ENCODE measurements at places on chromosomes 5 and 9.
A peak's percentile ranks its signal among the peaks of the same experiment; 100 is the strongest.

GRCh38 chr9:26296910-26297572 lies 595.6 kb downstream of the CAAP1 start:
- DNase-seq, result no peak

DNA sequence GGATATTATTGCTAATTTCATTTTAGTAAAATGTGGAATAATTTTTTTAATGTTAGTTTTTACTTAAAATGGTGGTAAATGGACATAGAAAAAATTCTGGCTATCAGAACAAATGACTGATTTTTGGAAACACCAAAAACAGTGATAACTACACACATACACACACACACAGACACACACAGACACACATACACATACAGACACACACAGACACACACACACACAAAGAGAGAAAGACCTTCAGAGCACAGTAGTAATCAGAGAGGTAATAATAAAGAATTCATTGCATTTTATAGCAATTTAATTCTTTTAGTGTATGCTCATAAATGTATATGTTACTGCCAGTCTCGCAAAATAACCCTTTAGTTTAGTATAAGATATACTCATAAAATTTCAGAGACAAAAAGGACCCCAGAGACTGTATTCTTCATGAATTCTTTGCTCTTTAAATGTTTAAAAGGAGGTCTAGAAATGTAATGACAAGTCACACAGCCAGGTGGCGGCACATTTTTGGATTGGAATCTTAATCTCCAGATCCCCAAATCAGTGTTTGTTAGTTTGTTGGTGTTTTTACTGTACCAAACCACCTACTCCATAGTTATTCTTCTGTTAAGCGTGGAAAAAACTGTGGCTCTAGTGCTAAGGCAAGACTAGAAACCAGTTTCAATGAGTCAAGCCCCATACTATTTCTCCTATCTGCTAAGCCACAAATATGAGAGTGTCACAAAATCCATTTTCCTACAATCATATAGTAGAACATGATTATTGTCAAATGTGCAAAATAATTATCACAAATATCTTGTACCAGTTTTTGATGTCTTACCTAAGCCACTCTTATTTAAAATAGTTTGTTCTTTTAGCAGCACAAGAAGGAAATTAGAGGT lies 109.9 kb downstream of the EDIL3 start:
- peak; percentile 51 for DNase-seq

DNA sequence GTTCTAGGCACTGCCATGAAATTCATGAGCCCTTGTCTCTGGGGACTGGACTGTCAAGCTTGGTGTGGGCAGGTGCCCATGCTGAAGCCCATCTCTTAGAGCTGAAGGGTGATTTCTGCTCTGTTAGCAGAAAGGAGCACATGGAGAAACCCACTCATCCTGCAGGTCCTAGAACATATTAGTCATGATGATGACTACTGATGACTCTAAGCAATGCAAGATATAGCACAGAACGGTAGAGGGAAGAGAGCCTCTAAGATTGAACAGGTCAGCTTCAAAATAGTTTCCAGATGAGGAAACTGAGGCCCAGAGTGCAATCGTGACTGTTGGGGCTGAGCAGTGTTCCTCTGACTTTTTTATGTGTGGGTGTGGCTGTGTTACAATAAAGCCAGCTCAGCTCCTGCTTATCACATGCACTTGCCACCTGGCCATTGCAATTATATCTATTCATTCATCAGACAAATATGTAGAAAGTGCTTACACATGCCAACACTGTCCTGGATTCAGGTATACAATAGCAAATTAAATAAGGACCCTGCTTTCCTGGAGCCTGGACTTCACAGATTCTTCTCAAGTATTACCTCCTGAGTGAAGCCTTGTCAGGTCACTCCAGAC lies 140.2 kb upstream of the BRINP1 start:
- no peak for DNase-seq

DNA sequence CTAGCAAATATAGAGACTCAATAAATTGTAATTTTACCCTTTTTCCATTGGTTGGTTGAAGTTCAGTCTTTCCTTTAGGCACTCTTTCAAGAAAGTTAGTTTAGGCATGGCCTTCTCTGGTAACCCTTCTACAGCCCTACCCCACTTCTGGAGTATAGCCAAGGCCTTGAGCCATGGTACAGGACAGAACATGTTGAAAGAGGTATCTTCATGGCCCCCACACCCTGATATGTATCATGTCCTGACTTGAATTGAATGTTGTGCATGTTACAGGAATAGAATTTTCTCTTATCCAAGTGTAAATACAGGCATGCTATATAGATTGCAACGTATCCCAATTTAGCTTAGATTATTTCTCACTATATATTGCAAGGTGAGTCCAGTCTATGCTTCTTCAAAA lies 175.6 kb downstream of the CD180 start:
- DNase-seq, result no peak

DNA sequence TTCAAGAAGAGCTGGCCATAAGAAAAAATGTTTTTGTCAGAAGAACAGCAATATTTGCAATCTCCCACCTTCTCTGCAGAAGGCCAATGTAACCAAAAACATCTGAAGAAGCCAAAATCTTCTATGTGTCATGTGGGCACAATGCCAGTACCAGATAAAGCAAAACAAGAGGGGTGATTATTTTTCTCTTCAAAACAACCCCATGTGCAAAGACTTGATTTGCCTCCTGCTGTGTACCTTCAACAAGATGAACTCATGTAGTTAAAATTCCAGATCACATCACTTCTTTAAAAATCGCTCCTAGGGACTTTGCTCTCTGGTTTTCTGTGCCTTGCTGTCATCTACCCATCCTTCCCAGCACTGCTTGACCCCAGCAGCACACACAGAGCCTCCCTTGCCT lies 134.0 kb upstream of the MAP3K1 start:
- DNase-seq, result no peak

DNA sequence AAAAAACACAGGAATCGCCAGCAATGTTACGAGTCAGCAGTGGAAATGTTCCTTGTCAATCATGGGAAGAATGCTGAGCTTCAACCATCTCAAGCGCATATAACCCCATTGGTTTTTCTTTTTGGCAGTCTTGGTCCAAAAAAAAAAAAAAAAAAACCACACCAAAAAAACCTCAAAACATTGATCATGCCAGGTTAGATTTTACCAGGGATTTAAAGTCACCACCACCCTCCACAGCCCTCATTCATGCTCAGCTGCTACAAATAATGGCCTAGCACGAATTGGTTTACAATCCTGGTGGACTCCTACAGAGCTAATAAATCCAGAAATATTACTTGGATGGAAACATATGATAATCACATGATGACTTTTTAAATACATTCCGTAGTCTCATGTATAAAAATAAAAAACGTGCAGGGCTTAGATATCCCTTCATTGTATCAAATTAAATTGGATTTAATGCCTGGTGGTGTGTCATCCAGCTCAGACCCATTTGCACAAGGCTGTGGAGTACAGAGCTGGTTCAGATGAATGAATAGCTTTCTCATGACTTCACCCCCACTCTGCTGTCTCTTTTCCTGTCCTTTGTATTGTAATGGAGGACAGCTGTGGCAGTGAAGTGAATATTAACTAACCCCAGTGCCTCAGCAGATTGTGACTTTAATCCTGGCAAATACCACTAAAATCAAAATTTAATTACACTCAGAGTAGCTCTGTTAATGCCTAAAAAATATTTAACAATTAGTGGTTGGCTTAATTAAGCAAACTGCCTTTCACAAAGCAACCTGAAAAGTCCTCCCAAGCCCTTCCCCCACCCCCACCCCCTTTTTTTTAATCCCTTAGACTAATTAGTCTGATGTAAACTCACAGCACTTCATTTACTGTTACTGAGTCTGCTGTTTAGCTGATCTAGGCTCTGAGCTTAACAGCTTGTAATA lies 626.5 kb upstream of the ZNF608 start:
- DNase-seq, result peak; percentile 74

DNA sequence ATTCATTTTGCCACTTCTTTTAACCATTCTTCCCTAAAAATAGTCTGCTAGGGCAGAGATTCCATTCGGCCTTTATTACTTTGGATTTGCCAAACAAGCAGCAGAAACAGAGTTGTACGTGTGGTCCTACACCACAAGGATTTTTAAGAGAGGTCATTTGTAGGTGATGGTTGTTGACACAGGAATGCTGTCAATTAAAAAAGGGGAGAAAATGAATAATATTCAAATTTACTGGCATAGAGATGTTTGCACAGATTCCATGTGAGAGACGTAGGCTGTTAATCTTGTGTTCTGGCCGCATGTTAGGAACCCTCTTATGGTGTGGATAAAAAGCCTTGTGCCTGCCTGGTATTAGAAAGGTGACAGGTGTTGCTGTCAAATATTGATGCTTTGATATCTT lies 34.9 kb downstream of the TRIO start:
- DNase-seq, result no peak

- DNase-seq, result no peak
Observed at GRCh38 chr9:96015876-96016686, 140.6 kb downstream of the ERCC6L2 start.

GRCh38 chr9:6467006-6467625 lies 54.1 kb downstream of the UHRF2 start:
- DNase-seq, result no peak

GRCh38 chr9:23232831-23233230 lies 593.2 kb downstream of the ELAVL2 start:
- DNase-seq, result no peak

GRCh38 chr9:131743501-131743900 lies 3.6 kb upstream of the RAPGEF1 start:
- DNase-seq, result no peak

- DNase-seq, result peak; percentile 60
Observed at GRCh38 chr5:513216-514100, 10.8 kb downstream of the SLC9A3 start.

DNA sequence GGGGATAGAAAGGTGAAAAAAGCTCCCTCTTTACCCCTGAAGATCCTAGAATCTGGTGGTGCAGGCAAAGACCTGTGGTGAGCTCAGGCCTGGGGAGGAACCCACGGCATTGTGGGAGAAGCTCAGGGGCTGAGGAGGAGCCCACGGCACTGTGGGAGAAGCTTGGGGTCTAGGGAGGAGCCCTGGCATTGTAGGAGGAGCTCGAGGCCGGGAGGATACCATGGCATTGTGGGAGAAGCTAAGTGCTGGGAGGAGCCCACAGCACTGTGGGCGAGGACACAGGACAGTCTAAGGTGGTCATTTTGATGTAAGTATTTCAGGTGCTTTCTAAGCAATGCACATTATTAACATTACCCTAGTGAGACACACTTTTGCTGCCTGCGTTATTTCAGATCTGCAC lies 179.7 kb downstream of the HSD17B3 start:
- DNase-seq, result no peak

DNA sequence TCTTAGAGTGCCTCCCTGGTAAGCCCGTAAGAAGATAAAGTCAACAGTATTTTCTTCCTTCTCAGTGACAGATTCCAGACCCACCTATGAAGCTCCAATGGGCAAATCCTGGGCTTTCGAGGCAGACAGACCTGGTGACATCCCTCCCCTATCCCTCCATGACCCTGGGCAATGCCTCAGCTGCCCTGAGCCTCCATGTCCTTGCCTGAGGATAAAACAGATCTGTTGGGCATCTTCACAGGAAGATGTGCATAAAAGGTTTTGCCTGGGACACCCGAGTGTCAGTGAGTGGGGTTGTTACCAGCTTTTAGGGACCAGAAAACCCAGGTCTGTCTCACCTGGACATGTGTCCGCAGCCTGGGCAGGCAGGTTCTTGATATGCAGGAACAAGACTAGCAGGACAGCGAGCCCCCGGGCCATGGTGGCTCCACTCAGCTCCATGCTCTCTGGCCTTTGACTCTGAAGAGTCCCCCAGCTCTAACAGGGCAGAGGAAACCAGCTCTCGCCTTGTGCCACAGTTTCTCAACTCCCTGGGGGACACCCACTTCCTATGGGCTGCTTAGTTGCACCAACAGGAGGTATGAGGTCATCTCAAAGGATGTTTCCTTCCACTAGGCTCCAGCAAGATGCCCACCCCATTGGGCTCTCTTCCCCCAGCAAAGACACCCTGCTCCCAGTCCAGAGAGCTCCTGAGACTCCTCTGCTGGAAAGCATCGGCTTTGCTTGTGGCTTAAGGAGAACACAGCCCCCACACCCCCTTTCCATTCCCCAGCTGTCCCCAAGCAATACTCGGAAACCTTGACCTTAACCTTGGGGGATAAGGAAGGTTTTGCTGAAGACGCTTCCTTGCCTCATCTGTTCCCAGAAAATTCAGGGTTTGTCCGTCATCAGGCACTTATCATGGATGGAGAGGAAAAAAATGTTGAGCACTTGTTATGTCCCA lies at the start of gene FCN1:
TSS of gene FCN1 (minus strand) at position 482 of the 943 bp plus-strand sequence. CDS start at position 441, 41 bp downstream.
- peak; percentile 89 for DNase-seq

- DNase-seq, result no peak
Observed at GRCh38 chr5:106673941-106674340, 996.8 kb downstream of the EFNA5 start.

GRCh38 chr9:112012026-112012902 lies 115.7 kb downstream of the UGCG start:
- no peak for DNase-seq

DNA sequence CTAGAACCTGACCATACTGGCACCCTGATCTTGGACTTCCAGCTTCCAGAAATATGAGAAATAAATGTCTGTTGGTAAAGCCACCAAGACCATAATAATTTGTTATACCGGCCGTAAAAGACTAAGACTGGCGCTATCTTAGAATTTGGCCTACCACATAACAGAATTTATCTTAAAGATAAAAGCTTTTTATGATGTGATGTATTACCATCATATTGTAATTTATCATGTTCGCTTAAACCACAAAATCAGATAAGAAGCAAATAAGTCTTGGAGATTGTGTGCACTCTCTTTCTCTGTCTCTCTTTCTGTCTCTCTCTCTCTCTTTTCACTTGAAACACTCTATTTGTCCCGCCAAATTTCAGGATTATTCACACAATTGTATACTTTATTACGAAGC lies 35.6 kb downstream of the FST start:
- no peak for DNase-seq

DNA sequence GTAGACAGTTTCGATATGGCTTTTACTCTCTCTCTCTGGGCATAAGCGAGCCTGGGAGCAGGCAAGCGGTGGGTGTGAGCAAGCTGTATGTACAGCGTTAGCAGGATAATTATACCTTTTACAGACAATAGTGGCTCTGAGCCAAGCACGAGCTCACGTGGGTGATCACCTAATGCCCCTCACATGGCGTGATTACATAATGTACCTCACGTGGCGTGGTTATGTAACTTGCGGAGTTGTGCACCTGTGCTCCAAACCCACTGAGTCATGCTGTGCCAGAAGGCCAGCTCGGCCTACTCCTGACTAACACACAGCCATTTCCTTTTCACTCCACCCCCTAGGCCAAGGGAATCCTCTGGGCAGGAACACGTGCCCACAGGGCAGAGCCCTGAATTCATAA lies 797.2 kb downstream of the EFNA5 start:
- no peak for DNase-seq

- DNase-seq, result no peak
Observed at GRCh38 chr9:23779220-23779619, 46.8 kb downstream of the ELAVL2 start.
